ENCODE measurements at places on chromosomes 6 and 20.
A peak's percentile ranks its signal among the peaks of the same experiment; 100 is the strongest.

DNA sequence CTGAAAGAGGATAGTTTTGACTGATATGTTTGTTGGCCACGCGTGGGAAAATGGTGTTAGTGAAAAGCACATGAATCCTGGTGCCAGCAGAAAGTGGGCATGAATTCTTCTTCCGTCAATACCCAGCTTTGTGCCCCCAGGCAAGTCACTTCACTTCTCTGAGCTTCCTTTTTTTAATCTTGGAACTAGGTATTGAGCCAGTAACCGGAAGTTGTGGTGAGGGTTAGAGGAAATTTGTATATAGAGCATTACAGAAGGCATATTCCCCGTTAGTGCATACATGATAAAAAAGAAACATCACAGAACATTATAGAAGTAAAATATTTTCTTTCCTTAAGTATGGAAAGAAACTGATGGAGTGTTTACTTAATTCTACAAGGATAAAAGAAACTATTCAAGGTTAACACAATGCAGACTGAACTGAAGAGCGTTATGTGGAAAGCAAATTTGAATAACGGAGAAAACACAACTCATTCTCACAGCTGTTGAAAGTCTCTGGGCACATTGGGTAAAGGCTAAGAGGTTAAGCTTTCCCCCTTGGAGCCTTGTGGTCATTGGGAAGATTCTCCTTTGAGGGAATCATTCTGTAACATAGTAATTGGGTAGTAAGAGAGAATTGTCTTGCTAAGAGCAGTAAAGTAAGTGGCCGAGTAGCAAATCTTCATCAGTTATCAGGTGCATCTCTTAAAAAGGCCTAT lies 223.1 kb downstream of the BCAS1 start:
- no peak for DNase-seq

DNA sequence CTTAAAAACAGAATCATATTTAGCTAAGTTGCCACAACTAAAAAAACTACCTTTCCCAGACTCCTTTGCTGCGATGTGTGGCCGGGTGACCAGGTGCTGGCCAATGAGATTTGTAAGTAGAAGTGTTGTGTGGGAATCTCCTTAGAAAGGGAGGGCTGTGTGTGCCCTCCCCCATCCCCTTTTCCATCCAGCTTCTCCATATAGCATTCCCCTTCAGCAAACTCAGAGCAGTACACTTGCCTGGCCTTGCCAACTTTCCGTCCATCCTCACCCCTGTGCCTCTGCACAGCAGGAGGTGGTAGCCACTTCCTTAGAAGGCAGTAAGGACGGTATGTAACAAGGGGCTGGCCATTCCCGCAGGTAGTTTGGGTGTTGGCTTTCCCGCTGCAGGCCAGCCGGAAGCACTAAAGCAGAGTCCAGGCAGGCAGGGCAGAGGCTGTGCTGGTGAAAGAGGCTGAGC lies 22.3 kb upstream of the KCNK16 start:
- DNase-seq = no peak

GRCh38 chr20:23637282-23638221 lies at the start of gene CST3:
Gene CST3 (minus strand): TSS chr20:23637955. CDS start chr20:23637862, 93 bp downstream.
- DNase-seq = peak; percentile 83

DNA sequence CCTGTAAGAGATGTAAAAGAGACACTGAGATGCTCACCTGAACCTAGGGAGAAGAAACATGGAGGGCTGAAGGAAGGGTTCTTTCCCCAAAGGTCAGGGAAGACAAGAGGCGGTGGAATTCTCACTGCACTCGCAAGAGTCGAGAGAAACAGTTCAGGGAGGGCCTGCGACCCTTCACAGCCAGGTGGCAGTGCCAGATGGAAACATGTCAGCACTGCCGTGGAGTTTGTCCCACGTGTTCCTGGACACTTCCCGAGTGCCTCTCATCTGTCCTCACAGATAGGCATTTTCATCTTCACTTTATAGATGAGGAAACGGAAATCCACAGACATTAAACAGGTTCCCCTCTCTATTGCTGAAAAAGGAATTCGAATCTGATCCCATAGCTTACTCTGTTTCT lies 70.4 kb upstream of the SYNJ2 start:
- no peak for DNase-seq

- no peak for DNase-seq
These were observed 78.6 kb downstream of the KIF13A start for GRCh38 chr6:17908831-17909230.

- no peak for DNase-seq
These were observed 8.0 kb downstream of the MAP3K5 start for GRCh38 chr6:136784271-136784664.

DNA sequence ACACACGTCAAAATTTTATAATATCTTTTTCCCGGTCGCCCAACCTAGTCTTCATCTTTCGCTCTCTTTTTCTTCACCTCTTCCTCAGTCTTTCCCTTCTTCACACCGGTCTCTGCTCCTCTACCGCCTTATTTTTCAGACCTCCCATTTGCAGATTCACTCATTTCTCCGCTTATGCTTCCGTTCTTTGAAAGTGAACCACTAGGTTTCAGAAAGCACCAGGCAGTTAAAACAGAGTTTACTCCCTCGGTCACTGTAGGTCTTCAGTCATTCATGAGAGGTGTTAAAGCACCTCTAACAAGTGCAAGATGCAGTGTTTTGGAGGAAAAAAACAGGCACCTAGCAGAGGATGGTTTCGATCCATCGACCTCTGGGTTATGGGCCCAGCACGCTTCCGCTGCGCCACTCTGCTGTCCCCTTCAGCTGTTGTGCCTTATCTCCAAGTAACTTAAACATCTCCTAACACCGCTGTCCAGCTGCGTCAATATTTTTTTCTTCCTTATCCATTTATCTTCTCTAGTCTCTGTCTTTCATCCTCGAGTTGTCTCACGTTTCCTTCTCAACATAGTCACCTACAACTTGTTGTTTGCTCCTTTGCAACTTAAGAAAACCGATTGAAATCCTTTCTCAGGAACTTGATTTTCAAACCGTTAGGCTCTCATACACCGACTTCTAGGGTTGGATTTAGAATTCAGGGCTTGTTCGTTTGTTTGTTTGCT lies 119.7 kb upstream of the ZNF184 start:
- no peak for DNase-seq

- no peak for DNase-seq
These were observed 44.5 kb upstream of the NCOA3 start for GRCh38 chr20:47456952-47457724.

- no peak for DNase-seq
These were observed 1077.6 kb upstream of the MAP3K7 start for GRCh38 chr6:91664327-91664959.

DNA sequence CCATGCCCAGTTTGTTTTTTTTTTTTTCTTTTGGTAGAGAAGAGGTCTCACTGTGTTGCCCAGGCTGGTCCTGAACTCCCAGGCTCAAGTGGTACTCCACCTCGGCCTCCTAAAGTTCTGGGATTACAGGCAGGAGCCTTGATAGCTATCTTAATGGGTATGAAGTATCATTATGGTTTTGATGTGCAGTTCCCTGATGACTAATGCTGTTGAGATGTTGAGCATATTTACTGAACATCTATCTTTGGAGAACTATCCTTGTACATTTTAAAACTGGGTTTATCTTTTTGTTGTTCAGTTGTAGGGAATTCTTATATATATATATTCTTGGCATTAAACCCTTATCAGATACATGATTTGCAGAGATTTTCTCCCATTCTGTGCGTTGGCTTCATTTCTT lies 21.4 kb upstream of the MYL9 start:
- no peak for DNase-seq
